NCI-H1105 treated with DMSO at 0.1 percent for 48 hours (cell line): ENCODE measurements at places on chromosomes 1 and 21.

GRCh38 chr1:37861151-37861550, 1.8 kb upstream of the MTF1 start:
- DNase-seq = no peak

DNA sequence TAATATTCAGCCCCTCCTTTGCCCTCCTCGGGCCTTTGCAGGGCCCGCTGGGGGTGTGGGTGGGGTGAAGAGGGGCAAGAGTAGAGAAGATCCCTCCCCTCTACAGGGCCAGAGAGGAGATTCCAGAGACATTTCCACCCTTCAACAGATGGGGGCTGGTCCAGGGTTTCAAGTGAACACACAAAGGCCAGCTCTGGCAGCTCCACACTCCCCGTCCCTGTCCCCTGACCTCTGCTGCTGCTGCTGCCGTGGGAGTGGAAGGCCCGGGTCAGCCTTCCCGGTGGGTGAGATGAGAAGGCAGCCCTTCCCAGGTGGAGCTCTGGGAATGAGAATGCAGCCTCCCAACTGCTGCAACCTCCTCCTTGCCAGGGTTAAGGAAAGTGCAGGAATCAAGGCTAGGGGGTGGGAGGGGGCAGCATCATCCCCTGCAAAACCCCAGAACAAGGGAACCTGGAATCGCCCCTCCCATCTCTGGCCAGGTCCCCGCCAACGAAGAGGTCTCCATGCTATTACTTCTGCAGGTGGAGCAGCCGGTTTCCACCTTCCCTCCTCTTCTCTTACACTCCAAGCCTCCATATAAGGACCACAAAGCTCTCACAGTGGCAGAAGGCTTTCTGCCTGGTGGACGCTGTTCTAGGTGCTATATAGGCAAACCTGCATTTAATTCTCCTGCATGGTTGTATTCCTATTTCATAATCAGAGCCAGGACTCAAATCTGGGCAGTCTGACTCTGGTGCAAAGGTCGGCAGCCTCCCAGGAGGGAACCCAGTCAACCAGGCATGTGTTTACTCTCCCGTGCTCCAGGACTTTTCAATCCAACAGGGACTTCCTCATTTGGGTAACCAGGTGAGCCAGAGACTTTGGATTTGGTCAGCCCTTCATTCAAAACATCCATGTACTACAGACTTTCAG, 22.9 kb upstream of the ARHGEF10L start:
- DNase-seq = no peak

DNA sequence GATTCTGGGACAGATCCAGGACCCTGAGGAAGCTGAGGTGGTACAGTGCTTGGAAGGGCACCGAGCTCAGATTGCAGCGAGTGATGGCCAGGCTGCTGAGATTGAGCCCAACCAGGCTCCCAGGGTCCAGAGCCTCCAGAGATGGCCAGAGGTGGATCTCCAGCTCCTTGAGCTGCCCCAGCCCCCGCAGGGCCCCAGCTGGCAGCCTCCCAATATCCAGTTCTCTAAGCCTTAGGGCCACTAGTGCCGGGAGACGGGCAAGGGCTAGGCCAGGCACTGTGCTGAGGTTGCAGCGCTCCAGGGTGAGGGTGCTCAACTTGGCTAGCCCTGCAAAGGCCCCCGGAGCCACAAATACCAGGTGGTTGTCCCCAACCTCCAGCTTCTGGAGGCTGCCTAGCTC, 3.4 kb downstream of the LINGO4 start:
- DNase-seq = no peak

GRCh38 chr1:232542633-232543593, 87.0 kb downstream of the SIPA1L2 start:
- DNase-seq = no peak

GRCh38 chr1:20720631-20721091, 2.9 kb upstream of the KIF17 start:
- DNase-seq = no peak

- no peak for DNase-seq
These were observed 323.0 kb upstream of the PLD5 start for GRCh38 chr1:242847390-242847993.

DNA sequence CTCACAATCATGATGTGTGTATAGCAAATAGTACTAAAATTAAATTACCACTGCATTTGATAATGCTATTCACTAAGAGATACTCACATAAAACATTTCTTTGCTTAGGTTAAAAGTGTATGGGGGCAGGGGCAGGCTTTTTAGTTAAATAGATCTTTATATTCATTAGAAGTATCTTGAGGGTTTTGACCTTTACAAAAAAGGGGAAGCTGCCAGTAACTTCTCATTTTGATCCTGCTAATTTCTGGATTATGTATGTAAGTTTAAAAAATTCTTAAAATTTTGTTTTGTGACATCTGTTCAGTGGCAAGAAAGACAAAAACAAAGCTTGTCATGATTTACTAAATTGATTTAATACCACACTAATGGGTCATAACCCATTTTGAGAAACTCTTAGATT, 45.8 kb upstream of the S1PR1 start:
- no peak for DNase-seq

- DNase-seq = no peak
These were observed 78.1 kb upstream of the ZNF644 start for GRCh38 chr1:91099746-91100621.

- DNase-seq = no peak
These were observed 25.3 kb upstream of the SDC3 start for GRCh38 chr1:30933874-30934252.

DNA sequence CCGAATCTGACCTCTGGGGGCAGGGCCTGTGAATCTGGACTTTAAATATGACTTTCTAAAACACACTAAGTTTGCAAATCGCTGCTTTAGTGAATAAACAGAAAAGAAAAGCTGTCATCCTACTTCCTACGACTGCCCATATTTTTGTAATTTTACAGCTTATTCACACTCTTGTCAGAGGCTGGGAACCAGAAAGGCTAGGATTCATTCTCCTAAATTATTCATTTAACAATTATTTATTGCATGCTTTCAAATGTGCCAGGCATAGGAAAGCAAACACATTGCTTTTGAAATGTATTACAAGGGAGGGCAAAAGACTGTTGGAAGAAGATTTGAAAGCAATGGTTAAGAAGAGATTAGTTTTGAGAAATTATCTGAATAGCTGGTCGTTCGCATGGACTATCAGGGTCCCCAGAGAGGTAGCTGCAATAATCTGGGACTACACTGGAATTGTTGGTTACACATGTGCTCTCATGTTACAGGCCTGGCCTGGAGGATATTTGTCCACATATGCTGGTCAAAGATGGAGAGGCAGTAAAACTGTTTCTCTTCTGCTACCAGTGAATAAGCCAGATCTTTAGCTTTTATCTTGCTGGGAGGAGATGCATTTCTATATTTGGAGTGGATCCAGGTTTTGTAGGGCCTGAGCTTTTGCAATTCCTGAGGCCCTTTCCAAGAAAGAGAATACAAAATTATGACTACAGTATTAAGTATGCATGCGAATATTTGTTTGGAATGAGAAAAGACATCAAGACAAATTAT, 29.6 kb upstream of the SFPQ start:
- no peak for DNase-seq

DNA sequence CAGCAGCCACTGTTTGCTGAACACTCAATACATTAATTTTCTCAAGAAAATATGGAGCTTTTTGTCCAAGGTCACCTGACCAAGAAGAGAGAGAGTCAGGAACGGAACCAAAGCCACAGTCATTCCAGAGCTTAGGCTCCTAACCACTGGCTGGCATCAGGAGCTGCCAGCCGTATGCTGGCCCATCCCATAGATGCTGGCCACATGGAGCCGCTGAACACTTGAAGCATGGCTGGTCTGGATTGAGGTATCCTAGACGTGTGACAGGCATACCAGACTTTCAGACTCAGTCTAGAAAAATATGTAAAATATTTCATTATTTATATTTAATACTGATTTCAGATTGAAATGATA, 458.7 kb downstream of the MATN1 start:
- DNase-seq = no peak

GRCh38 chr1:226310637-226311195, 1.8 kb upstream of the LIN9 start:
- no peak for DNase-seq

DNA sequence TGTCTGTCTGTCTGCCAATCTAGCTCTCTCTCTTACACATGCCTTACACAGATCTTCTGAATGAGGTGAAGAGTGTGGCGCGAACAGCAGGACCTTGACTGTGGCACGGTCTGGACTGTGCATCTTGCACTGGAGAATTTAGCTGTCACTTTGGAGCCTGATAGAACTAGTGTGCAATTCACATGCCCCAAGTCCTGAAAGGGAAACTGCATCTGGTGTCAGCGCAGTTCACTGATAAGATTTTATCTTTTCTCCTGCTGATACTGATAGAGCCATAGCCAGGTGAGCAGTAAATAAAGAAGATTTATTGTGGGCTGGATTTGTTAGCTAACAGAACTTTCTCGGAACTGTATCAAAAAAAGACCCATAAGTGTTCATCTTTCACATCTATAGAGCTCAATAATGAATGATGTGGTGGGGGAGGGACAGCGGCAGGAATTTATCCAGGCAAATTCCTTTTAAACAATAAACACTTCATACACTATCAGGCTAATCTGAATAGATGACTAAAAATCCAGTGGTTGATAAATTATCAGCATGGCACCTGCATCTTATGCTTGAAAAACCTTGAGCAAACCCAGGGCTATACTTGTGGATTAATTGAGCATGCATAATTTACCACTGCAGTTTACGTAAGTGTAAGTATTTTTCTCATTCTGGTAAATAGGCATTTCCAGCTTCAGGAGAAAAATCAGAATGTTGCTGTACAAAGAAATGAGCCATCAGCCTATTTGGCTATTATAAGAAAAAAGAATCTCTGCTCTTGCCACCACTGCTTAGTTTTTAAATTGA, 104.1 kb downstream of the NTNG1 start:
- DNase-seq = peak; percentile 29
